ENCODE measurements at places on chromosomes 2 and 18.
A peak's percentile ranks its signal among the peaks of the same experiment; 100 is the strongest.

DNA sequence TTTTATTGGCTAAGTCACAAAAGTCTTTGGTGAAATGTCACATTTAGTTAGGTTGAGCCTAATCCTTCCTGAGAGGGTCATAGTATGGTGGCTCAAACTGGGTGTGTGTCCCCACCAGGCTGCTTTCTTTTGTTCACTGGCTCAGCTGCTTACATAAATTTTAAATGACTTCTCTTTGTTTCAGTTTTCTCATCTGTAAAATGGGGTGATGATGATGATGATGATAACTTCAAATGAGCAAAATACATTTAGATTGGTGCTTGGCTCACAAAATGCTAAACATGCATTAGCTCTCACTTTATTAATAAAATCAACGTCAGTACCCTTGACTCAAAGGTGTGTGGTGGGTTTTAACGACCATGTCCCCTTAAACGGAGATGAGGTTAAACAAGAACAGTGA lies 7.2 kb upstream of the TAF1B start:
- no peak for DNase-seq

GRCh38 chr2:8442833-8443486 lies 238.9 kb upstream of the ID2 start:
- no peak for DNase-seq

- DNase-seq = no peak
These were observed 57.9 kb downstream of the GCA start for GRCh38 chr2:162401871-162402270.

- DNase-seq = no peak
These were observed 55.9 kb downstream of the FN1 start for GRCh38 chr2:215379948-215380347.

DNA sequence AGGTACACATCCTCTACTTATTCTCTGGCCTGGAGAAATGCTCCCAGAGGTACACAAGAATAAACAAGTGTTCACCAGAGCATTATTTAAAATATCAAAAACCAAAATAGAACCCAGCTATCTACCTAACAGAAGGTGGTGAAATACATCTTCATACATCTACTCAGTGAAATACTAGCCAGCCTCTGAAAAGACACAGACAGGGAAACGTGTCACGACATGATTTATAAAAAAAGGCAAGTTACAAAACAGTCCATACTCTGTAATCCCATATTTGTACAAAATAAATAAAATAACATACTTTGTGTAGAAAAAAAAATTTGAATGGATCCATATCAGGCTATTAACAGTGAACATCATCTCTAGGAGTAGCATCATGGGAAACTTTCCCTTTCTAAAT lies 38.2 kb downstream of the KANSL3 start:
- no peak for DNase-seq

- no peak for DNase-seq
These were observed 83.5 kb downstream of the POLE4 start for GRCh38 chr2:75041731-75042600.

DNA sequence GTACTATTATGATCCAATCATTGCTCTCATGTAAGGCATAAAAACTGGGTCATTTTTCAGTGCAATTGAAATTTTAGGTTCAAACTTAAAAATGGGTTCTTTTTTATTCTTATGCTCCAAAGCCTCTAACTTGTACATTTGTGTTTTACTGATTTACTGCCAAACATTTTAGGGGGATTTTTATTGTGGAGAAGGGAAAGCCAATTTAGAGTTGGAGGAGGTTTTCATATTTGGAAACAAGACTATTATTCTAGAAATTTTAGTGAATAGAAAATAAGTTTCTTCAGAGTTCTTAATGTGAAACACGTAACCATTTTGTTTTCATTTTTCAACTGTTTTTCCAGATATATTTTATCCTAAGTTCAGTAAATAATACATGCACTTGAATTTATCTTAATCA lies 138.6 kb downstream of the DOCK10 start:
- no peak for DNase-seq

- no peak for DNase-seq
These were observed 46.8 kb upstream of the CTDP1 start for GRCh38 chr18:79632765-79633164.

- no peak for DNase-seq
These were observed 806.4 kb upstream of the FANCL start for GRCh38 chr2:59047373-59047995.

DNA sequence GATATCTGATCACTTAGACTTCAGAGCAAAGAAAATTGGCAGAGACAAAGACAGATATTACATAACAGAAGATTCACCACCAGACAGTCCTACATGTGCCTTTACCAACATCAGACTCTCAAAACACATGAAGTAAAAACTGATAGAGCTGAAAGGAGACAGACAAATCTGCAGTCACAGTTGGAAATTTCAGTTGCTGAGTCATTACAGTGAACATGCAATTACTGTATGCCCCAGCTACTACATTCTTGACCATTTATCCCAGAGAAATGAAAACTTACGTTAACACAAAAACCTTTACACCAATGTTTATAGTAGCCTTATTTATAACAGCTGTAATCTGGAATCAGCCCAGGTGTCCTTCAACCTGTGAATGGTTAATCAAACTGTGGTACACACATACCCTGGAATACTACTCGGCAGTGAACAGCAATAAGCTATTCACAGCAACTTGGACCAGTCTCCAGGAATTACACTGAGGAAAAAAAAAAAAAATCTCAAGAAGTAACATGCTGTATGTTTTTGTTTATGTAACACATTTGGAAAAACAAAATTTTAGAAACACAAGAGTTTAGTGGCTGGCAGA lies 7.5 kb upstream of the SCLY start:
- peak; percentile 15 for DNase-seq

- DNase-seq = no peak
These were observed 2.3 kb downstream of the KIF1A start for GRCh38 chr2:240817496-240818292.

GRCh38 chr18:11106894-11107293 lies 42.5 kb downstream of the PIEZO2 start:
- no peak for DNase-seq

- peak; percentile 47 for DNase-seq
These were observed 42.4 kb downstream of the PLCL1 start for GRCh38 chr2:197846777-197847176.

GRCh38 chr2:220143336-220143735 lies 515.9 kb downstream of the SLC4A3 start:
- peak; percentile 78 for DNase-seq

GRCh38 chr2:174085781-174086180 lies 120.6 kb upstream of the SP3 start:
- DNase-seq = no peak

- no peak for DNase-seq
These were observed 129.4 kb upstream of the GLI2 start for GRCh38 chr2:120606280-120606679.

GRCh38 chr18:48335829-48336228 lies 73.4 kb downstream of the ZBTB7C start:
- DNase-seq = no peak

DNA sequence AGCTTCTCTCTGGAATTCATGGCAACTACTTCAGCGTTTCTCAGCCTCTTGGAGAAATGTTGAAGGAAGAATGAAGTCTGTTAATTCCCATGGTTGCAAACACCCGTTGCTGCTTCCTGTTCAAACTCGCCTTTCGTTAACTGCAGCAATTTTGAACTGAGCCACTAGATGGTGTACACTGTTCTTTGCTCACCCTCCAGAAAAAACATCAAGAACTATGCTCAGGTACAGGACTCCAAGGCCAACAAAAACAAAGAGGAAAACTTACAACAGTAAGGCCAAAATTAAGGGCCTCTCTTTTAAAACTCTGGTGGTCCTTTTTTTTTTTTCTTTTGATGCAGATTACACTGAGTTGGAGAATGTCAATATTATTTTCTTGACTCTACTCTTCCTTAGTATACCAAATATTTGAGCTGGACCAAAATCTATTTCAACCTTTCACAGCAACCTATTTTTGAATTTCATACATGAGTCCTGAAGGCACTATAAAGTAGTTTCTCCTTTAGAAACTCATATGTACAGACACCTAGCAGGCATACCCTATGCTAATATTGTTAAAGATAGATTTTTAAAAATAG lies 58.2 kb downstream of the KLHL14 start:
- DNase-seq = peak; percentile 75

- no peak for DNase-seq
These were observed 8.8 kb downstream of the SNTG2 start for GRCh38 chr2:959457-959856.

All from mesenchymal stem cell (in vitro differentiated cells and primary cell).